ENCODE measurements at places on chromosomes 2 and 18.

- DNase-seq = no peak
These were observed 57.0 kb upstream of the ZC3H15 start for GRCh38 chr2:186429104-186429503.

GRCh38 chr2:128040166-128040771 lies 12.4 kb upstream of the SAP130 start:
- no peak for DNase-seq

- DNase-seq = no peak
These were observed 179.7 kb upstream of the ACVR2A start for GRCh38 chr2:147665105-147665504.

DNA sequence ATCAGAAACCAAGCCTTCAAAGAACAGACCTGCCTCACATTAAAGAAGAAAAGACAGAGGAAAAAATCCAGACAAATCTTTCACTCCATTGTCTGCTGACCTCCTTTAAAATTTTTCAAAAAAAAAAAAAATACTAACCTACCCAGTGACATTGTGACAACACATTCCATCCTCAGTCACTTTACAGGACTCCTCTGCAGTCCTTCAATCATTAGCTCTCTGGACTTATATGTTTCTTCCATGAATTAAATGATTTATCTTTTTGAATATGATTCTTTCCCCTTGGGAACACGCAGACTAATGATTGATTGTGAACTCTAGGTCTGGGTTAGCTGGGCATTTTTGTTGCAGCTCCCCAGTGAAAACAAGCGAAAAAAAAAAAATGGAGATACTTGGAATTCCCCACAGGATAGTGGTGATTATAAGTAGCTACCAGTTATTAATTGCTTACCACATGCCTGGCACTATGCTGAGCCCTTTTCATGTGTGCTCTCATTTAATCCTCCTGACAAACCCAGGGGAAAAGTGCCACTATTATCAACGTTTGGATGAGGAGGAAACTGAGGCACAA lies 261.3 kb upstream of the NCKAP5 start:
- no peak for DNase-seq

DNA sequence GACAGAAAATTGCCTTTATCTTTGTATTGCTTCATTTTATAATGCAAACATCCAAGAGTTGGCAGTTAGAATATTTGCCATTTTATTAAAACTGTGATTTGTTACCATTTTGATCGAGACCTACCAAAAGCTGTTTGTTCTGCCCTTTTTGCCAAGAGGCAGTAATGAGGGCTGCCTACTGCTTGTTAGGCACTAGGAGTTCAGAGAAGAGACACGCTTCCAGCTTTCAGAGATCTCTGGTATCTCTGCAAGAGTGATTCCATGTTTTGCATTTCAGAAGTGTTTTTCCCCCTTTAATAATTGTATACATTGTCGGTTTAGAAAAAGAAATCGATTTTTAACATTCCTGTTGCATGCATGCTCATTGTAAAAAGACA lies 628 bp downstream of the MRPL30 start:
- no peak for DNase-seq

GRCh38 chr2:143698352-143698751 lies 569.1 kb downstream of the ARHGAP15 start:
- no peak for DNase-seq

GRCh38 chr2:239179851-239180371 lies 220.9 kb downstream of the HDAC4 start:
- DNase-seq = no peak

- no peak for DNase-seq
These were observed 110.7 kb downstream of the KLHL29 start for GRCh38 chr2:23495661-23496114.

- no peak for DNase-seq
These were observed 11.5 kb downstream of the GPR55 start for GRCh38 chr2:230913406-230914143.

DNA sequence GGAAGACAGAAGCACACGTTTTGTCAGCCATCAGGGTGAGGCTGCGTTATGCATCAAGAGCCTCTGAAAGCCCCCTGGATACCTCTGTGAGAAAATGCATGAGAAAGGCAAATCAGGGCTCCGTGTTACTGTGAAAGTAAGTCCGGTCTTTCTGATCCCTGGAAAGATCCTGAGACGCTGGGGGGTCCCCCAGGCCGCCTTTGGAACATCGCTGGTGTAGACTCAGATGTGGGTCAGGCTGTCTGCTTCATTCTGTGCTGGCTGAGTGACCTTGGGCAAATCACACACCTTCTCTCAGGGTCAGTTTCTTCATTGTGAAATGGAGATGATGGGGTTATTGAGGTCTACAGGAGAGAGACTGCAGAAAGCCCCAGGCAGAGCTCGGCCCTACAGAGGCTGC lies 42.0 kb upstream of the HS6ST1 start:
- DNase-seq = no peak

DNA sequence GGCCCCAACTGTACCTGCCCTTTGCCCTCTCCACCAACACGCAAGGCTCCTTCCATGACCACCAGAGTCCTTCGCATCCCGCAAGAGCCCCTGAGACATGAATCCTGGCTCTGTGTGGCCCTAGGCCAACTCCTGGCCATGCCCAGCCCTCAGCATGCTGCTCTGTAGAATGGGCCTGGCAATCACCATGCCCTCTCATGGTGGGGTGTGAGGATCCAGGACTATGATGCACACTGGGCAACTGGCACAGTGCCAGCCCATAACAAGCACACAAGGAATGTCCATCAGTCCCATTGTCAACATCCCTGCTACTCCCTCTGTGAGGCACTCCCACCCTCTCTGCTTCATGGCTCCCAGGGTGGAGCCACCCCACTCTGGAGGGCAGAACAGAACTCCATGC lies 44.7 kb downstream of the FER1L5 start:
- DNase-seq = no peak

DNA sequence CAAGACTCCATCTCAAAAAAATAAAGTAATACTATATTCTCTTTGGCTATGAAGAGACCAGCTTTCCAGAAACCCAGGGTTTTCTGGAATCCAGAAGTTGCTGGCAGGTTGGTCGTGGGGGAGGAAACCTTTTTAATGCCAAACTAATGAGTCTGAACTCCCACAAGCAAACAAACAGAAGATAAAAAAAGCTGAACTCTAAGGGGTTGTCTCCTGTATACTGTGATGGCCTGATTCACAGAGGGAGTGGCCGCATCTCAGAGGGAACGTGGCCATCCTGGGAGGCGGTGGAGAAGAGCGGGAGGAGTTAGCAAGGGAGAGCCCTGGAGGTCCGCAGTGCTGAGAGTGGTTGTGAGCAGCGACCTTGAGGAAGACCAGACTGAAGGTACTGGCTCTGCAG lies 36.1 kb downstream of the LIMS1 start:
- DNase-seq = no peak

- DNase-seq = no peak
These were observed 107.6 kb upstream of the FZD7 start for GRCh38 chr2:201926067-201926466.

- DNase-seq = no peak
These were observed 46.2 kb downstream of the LBH start for GRCh38 chr2:30277582-30277981.

DNA sequence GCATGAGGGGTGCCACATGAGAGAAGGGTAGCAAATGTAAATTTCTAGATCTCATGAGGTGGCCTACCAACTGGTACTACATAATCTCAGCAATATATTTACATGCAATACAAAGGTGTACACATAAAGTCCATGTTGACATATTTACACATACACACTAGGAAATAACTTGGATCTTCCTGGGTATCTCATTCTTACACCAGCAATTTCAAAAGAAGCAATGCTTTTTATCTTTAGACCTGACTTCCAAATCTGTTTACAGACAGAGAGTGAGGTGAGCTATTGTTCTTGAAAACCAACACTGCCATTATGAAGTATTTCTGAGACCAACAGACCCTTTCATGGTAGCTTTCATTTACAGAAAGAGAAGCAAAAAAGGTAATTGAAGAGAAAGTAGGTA lies 184.2 kb downstream of the ERBB4 start:
- no peak for DNase-seq

- no peak for DNase-seq
These were observed 18.5 kb downstream of the TMEM177 start for GRCh38 chr2:119697290-119698020.

- peak; percentile 35 for DNase-seq
These were observed 1.1 kb downstream of the HPCAL1 start for GRCh38 chr2:10303694-10304378.

GRCh38 chr2:151543876-151544275 lies 134.2 kb downstream of the RIF1 start:
- DNase-seq = no peak

- DNase-seq = no peak
These were observed 103.6 kb upstream of the CELF4 start for GRCh38 chr18:37668971-37669747.

DNA sequence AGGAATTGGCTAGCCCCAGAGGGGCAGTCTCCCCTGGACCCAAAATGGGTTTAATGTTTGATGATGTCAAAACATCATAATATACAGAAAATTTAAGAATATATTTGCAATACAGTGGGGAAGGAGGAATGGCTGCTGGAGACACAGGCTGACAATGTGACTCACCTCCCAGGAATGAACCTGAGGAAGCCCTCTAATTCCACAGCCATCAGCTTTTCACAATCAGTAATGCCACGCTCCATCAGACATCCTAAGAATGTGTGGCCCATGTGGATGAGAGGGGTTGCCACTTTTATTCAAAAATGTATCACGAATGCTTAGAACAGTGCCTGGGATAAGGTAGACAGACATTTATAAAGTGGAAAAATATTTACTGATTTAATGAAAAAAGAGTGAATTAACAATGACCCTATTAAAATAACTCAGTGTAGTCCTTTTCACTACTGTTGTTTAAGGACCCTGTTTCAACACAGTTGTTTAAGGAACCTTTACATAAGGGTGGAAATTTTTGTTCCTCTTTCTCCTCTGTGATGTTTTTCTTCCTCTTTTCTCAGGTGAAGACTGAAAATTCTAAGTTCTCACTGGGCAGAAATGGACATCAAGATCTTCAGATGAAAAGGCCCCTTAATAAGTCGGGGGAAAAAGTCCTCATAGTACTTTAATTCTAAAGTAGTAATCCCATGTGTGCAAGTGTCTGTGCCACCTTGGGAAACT lies 17.5 kb upstream of the TMEM163 start:
- DNase-seq = no peak

- DNase-seq = no peak
These were observed 52.0 kb downstream of the FECH start for GRCh38 chr18:57534511-57534909.

GRCh38 chr18:65941482-65941881 lies 190.7 kb downstream of the CDH7 start:
- DNase-seq = no peak

DNA sequence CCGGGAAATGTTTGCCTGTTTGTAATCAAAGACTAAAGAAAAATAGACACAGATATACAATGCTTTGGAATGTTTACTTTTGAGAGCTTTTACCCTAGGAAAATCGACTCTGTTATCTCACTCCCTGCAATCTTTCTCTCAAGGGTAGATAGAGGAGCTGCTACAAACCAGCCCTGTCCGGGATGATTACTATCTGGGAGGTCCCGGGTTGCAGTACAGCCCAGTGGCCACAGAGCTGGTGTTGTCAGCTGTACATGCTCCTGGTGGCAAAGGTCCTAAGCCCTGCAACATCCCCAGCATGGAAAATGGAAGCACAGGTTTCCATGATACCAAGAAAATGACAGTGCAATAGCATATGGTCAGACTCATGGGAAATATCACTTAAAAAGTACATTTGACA lies 570.5 kb upstream of the SOX11 start:
- no peak for DNase-seq

DNA sequence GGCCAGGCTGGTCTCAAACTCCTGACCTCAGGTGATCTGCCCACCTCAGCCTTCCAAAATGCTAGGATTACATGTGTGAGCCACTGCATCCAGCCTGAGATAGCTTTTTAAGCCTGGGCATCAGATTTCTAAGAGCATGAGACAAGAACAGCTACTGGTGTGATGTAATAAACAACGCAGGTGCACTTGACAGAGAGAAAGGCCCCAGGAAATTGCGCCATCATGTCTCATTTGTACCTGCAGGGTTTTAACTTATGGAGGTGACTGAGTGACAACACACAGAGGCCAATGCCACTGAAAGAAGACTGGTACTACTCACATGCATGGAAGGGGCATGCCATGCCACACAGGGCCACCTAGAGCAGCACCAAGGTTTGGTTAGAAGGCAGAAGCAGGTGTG lies 209.4 kb downstream of the SP3 start:
- DNase-seq = no peak

DNA sequence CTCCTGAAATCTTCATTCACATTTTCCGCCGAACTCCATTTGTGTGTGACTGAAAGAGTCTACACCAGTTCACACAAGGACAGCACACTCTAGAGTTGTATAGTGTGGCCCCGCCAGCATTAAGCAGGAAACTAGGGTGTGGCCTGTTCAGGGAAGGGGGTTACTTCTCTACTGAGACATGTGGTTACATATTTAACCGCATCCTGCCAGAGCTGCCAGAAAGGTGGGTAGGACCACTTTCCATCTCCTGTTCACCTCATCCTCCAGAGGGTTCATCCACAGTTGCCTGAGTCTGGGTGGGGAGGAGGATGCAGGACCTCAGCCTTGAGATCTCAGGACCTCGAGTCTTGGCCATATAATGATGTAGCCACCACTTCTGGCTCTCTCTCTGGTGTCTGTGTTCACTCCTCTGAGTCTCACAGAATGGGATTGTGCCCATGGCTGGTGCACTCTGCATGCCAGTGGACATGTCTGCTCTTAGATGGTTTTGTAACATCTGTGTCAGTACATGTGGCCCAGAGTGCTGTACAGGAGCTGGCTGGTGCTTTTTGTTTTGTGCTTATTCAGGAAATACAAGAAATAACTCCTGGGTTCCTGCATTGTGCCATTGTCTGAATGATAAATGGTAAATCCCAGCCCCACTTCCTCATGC lies 7.7 kb upstream of the SP140L start:
- peak; percentile 47 for DNase-seq

DNA sequence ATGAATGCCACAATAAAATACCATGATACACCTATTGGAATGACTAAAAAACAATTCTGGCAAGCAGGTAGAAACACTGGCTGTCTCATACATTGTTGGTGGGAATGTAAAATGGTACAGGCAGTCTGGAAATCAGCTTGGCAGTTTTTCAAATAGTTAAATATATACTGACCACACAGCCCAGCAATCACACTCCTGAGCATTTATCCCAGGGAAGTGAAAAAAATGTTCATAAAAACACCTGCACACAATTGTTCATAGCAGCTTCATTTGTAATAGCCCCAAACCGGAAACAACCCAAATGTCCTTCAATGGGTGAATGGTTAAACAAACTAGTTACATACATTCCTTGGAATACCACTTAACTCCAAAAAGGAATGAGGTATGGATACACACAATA lies 137.2 kb downstream of the TFCP2L1 start:
- no peak for DNase-seq
